ENCODE measurements at places on chromosomes 16 and 17.

- no peak for DNase-seq
Observed at GRCh38 chr17:6108382-6108781, 38.2 kb downstream of the WSCD1 start.

DNA sequence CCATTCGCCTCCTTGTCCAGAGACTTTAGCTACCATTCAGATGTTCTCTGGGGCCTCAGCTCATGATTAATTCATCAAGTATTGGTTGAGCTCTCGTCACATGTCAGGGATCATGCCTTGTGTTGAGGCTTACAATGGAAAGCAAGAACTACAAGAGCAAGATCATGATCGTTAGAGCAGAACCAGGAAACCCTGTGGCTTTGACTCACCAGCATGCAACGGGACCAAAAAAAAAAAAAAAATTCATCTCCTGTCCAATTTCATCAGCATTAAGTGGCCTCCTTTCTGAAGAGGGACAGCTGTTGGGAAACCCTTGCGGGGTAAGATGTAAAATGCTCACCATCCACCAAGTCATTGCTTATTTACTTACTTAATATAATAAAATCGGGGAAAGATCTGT lies 12.1 kb upstream of the USP10 start:
- DNase-seq = no peak

GRCh38 chr16:1565083-1565805 lies 31.8 kb downstream of the TMEM204 start:
- no peak for DNase-seq

- no peak for DNase-seq
Observed at GRCh38 chr16:56923481-56924091, 8.4 kb upstream of the HERPUD1 start.

DNA sequence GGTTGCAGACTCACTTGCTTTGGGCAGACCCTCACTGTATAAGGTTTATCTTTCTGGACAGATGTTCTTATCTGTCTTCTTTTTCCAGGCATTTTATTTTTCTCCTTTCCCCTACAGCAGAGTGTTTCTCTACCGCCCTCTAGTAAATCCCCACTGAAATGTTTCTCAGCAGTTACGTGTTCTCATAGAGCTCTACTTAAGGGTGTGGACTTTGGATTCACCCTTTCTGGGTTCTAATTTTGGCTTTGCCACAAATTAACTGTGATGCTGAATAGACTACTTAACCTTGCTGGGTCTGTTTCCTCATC lies 2.0 kb downstream of the ADAT1 start:
- DNase-seq = no peak

DNA sequence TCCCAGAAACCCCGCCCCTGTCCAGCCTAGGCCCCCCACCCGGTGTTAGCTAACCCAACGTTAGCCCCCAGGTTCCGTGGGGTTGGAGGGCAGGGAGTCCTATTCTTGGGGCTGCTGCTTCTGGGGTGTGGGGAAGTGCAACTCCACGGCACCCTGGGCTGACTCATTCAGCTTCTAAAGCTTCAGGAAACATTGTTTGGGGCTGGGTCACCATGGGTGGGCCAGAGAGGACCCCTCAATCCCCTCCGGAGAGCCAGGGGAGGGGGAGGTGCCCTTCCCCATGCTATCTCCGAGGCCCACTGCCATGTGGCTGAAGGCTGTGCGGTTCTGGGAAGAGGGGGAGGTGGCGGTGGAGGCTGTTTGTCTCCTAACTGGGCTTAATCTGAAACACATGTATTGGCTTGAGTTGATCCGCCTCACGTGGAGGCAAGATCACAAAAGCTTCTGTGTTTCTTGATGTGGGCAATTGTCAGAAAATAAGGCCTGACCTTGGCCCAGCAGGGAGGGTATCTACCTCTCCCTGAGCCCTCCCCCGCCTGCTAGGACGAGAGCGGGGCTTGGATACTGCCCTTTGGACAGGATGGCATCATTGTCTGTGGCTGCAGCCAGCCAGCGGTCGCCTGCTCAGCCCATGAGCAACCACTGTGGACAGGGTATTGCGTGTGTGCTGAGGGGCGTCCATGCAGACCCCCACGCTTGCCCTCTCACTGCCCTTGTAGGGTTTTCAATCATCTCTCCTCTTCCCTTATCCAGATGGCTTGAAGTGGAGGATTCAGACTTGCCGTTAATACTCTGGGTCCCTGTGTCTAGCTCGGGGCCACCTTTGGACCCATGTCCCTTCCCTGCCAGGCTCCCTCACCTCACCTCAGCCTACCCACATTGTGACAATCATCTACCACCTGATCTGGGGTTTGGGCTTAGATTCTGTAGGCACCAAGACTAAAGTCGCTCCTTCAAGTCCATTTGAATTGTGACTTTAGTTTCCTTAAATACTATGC lies 1.3 kb downstream of the SERPINF1 start:
- DNase-seq = peak; percentile 33

DNA sequence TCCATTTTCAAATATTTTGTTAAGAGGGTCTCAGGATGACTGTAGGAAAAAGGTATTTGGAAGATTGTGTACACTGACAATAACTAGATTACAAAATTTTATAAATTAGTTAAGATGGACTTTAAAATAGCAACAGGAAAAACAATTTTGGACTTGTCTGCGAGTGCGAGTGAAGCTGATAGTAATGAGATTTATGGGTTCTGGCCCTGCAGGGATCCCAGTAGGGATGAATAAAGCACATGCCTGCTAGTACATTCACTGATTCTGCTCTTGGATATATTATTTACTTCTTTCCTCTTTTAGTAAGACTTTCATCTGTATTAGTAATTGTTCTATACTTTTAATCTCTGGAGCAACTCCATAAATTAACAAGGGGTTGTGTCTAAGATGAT lies 28.2 kb downstream of the PRKCA start:
- no peak for DNase-seq

- DNase-seq = no peak
Observed at GRCh38 chr16:19417640-19418039, at the start of gene TMC5. TSS of gene TMC5 (plus strand) at chr16:19417883. CDS start at chr16:19440039, 22,156 bp downstream.

GRCh38 chr17:45364531-45365390 lies 47.9 kb upstream of the MAP3K14 start:
- no peak for DNase-seq

- no peak for DNase-seq
Observed at GRCh38 chr17:82277851-82278250, 4.4 kb upstream of the CSNK1D start.

DNA sequence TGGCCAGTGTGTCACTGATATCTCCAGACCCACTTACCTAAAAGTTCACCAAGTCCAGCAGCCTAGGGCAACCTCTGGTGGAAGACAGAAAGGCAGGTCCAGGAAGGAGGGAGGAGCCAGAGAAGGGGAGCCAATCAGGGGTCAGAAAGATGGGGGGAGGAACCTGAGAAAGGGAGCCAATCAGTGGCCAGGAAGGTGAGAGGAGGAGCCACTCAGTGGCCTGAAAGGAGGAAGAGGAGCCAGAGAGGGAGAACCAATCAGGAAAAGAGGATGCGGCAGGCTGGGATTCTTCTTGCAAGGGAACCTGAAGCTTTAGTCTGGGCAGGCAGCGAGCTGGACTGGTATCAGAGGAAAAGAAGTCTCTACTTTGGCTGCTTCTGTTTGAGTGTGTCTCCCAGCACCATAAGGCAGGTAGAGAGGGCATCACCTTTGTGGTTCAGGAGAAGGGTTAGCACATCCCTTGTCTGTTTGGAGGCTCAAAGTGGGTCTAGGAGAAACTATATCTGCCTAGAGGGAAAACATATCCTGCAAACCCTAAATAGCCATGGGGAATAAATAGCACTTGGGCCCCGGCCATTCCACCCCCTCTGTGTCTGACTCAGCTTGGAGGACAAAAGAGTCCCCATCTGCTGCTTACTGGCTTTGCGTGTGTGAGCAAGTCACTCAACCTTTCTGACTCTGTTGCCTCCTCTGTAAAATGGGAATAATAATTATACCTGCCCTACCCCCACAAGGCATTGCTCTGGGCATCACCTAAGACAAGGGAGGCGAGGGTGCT lies 43.4 kb upstream of the CRHR1 start:
- no peak for DNase-seq

DNA sequence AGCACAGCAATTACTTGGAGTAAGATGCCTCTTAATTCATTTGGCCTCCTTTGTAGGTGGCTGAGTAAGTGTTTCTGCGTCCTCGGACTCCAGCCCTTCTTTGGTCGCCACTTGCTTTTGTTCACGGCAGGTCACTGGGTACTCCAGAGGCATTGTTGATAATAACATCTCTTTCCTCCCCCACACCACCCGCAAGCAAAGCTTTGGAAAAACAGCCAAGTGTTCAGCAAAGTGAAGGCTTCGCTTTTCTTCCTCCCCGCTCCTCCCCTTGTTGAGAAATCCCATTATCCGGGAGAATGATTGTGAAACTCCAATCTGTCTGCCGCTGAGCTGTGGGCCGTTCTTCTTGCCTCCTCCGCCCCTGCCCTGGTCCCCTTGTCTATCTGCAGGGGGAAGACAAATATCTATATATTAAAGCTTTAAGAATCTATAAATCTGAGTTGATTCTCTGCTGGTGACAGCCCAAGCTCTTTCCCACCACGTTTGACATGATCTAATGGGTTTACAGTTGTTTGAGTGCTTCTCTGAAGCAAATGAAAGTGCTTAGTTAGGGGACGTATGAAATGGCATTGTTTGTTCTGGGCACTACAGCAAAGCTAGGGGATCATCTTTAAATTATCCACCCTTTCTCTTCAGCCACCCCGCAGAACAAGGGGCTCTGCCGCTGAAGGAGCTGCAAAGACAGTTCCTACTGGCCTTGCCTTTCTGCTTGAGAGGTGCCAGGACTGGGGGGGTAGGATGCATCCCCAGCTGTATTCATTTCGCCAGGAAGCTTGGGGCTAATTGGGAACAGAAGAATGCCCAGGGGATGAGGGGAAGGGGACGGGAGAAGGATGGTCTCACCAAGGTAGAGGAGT lies 167.1 kb downstream of the CCDC182 start:
- no peak for DNase-seq

DNA sequence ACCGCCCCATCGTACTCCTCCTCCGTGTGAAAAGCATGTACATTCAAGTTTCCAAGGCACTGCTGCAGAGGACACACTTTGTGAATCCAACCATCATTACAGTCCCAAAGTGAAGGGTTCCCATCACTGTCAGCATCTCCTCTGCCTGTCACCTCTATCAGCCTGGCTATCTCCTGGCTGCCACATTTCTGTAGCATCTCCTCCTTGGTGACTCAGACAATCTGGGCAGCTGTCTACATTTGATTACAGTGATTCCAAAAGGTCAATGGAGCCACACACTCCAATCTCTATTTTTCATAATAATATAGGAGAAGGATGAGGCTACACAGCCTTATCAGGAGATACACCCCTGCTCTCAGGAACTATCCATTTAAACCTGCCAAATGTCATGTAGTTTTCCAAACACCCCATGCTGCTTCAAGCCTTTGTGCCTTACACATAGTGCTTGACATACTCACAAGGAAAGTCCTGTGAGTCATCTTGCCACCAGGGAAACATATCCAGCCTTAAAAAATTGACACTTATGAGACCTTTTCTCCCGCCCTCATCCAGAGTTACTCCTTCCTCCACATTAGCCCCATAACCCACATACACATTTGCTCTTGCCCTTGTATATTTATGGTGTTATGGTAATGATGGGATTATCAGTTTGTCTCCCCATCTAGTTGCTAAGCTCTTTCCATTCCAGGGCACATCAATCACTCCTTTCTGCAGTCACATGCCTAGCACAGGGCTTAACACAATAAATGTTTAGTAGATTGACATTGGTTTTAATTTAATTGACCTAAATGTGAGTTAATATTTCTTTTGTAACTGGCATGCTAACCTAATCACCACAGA lies 250.1 kb upstream of the CDH5 start:
- DNase-seq = no peak

GRCh38 chr17:14776791-14777190 lies 475.9 kb downstream of the HS3ST3B1 start:
- DNase-seq = no peak

- no peak for DNase-seq
Observed at GRCh38 chr17:13784434-13785095, 182.8 kb upstream of the HS3ST3A1 start.

DNA sequence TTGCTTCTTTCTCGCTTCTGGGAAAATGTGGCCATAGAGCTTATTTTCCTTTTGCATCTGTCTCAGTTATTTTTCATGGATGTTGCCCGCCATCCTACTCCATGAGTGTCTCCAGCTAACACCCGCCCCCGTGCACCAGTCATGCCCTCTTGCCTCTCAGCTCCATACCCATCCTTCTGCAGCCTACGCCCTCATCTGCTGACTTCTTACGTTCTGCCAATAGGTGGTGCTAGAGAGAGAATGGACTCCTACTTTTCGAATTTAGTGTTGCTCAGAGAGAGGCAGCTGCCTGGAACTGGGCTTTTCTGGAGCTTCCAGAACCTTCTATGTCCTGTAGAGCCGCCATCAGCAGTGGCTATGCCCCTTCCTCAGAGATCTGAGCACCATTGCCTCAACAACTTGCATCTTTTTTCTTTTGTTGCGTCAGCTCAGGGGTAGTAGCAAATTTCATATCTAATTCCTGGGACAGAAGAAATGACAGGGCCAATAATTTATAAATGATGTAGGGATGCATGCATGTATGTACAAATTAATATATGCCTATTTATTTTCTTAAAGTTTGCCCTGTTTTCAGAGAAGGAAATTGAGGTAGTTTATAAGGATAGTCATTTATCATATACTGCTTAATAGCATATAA lies 119.7 kb upstream of the MYOCD start:
- DNase-seq = no peak

DNA sequence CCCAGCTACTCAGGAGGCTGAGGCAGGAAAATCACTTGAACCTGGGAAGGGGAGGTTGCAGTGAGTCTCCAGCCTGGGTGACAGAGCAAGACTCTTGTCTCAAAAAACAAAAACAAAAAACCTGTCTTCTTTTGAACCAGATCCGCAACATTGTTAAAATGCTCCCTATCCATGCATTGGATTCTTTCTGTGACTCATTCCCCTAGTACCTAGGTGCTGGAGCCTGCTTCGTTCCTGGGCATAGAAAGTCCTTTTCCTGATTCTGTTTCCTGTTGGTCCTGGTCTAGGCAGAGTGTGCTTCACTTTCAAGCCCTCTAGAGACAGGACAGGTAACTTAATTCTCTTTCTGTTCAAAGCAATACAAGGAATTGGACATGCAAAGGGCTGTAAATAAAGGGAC lies 5.2 kb downstream of the EPN2 start:
- DNase-seq = no peak

DNA sequence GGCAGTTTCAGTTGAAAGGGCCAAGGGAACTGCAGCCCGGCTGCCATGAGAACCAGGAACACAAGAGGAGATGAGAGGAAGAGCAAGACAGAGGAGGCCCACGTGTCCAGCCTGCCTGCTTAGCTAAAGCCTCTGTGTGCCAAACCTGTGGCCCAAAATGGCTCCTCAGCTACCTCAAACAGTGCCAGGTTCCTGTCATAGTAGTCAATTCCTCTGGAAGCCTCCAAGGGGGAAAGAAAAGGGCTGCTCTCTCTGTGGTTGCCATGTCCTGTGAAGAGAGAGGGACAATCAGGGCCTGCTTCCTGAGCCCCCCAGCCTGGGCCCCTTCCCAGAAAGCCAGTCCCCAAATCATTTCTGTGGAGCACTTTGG lies 5.2 kb downstream of the SLC12A4 start:
- no peak for DNase-seq

DNA sequence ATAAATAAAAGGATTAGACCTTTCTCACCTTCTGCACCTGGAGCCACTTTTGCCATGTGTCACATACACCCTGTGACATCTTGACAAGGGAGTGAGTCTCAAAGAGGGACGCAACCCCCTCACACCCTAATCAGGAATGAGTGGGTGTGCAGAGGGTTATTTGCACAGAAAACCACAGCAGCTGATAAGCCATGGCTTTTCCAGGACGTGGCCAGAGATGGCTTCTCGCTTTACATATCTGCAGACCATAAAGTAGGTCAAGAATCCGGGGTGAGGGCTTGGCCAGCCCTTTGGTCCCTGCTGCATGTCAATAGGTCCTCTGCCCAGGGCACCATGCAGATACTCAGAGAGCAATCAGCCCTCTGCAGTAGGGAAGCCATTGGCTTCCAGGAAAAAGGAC lies 2.4 kb upstream of the CD300LF start:
- no peak for DNase-seq

- peak; percentile 70 for DNase-seq
Observed at GRCh38 chr17:49696233-49696761, 11.5 kb downstream of the SLC35B1 start.

Measured in activated CD8-positive, alpha-beta memory T cell treated with anti-CD3 and anti-CD28 coated beads, Interleukin-2, amount 50 U/mL, for 4 hours (primary cell).